ENCODE measurements at places on chromosomes 11 and 22.

GRCh38 chr11:70637949-70638583 lies 239.7 kb downstream of the CTTN start:
- no peak for DNase-seq

DNA sequence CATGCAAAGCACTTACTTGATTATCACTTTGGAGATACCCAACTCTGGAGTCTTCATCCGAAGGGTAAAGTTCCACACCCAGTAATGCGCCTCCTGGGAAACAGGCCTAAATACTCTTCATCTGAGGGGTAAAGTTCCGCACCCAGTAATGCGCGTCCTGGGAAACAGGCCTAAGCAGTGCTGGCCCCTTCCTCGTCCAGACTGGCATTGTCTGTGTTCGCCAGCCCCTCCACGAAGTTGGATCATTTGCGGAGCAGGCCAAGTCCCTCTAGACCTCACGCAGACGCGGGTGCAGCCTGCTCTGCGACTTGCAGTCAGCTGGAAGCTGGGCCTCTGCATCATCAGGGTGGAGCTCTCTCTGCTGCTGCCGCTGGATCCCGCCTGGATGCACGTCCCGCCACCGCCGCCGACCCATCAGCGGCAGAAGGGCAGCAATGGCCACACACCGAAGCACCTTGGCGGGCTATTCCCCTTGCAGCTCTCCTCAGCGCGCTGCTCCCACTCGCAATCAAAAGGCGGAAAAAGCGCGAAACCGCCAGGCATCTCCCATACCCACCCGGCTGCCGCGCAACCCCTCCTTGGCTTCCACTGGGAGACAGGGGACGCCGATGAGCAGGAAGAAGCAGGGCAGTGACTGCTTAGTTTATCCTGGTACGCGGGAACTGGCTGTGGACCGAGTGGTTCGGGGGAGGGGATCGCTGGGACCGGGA lies 34.1 kb upstream of the GLYATL1 start:
- no peak for DNase-seq

DNA sequence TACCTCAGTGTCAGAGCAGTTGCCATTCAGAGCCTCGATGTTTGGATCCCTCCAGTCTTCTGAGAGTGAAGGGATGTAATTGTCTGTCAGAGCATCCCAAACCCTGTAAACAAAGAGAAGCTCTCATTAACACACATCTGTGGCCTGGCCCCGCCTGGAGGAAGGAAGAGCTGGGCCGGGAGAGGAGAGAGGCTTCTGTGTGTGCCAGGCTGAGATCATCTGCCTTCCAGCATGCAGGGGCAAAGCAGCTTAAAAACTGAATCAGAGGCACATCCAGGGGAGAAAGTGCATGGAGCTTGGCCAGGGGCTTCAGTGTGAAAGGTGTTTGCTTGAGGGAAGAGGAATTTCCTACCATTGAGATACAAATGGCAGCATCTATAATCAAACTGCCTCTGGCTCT lies 14.5 kb downstream of the FEZ1 start:
- DNase-seq: no peak

- no peak for DNase-seq
Observed at GRCh38 chr22:44795701-44796630, 43.6 kb downstream of the ARHGAP8 start.

GRCh38 chr11:125079151-125079877 lies 16.2 kb downstream of the SLC37A2 start:
- DNase-seq: no peak

DNA sequence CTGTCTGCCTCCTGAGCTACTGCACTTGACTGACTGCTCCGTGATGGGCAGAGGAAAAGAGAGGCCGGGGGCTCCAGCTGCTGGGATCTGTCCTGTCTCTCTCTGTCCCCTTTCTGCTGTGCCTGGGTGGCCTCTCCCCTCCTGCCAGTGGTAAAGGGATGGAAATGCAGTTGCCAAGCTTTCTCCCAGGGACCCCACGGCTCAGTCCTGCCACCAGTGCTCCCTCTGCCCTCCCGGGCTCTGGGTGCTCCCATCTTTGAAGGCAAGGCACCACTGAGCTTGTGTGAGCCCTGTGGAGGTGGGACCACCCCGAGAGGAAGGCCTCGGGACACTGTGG lies 32.0 kb downstream of the NADSYN1 start:
- DNase-seq: no peak

DNA sequence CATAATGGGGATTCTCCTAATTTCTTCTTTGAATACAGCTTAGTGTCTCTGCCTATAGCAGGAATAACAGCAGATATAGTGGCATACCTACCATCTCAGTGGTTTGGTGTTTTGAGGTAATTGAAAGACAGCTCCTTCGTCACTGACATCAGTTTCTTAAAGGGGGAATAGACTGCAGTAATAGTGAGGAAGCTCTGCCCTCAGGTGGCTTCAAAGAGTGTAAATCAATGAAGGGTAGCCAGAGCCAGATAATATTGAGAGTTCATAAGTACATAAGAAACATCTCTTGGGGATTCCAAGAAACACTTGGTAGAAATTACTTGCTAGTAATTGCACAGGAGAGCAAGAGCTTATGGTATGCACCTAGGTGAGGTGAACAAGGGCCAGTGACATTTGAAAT lies 4.4 kb downstream of the OR6M1 start:
- DNase-seq: no peak

GRCh38 chr11:42593441-42593840 lies 718.4 kb upstream of the API5 start:
- DNase-seq: no peak

DNA sequence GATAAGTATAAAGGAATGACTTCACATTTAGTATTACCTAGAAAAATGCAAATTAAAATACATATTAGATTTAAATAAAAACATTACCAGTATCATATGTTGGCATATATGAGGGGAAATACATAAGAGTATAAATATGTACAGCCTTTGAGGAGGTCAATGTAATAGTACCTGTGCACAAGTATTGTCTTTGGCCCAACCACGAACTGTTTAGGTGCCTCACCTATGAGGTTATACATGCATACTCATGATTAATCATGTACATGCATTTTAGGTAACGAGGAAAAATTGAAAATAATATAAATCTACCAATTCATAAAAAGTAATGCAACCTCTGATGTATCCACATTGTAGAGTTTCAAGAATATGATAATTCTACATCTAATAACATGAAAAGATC lies 909.8 kb downstream of the METTL15 start:
- no peak for DNase-seq

- no peak for DNase-seq
Observed at GRCh38 chr22:30009478-30009877, 70.8 kb upstream of the HORMAD2 start.
